Stimulated activated effector memory CD8-positive, alpha-beta T cell treated with anti-CD3 and anti-CD28 coated beads, Interleukin-12 subunit alpha, Interleukin-12 subunit beta, amount 100 ng/mL, for 72 hours (primary cell): ENCODE measurements at places on chromosomes 2 and 18.

DNA sequence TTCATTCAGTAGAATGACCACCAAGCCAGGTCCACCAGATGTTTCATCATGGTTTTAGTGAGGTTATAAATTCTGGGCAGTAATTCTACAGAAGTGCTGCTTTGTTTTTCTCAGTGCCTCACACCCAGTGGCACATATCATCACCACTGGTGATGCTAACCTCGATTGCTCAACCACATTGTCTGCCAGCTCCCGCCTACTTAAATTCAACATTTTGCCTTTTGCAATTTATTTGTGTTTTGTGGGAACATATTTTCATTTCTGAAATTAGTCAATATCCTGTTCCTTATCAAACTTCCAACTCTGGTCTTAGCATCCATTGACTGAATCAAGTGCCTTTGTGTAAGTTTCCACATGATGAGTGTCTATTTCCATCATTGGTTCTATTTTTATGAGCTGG is 62.3 kb upstream of the TMEM178A start:
- no peak for DNase-seq

- no peak for DNase-seq
These were observed 45.1 kb downstream of the HS6ST1 start for GRCh38 chr2:128273469-128274081.

DNA sequence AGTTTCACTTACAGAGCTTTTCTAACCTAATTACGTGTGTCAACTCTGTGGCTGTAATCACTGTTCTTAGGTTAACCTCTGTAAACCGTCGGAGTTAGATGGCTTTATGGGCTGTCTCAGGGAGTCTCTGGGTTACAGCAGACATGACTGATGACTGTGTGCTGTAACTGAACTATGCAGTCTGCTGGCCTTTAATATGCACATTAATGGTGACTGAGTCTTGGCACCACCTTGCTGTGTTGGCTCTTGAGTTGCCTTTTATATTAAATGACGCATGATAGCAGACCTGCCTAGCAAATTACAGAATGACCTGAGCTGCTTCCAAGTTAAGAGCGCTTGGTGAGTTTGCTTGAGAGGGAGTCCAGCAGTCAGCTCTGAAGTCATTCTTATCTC is 90.1 kb downstream of the ACKR3 start:
- no peak for DNase-seq

DNA sequence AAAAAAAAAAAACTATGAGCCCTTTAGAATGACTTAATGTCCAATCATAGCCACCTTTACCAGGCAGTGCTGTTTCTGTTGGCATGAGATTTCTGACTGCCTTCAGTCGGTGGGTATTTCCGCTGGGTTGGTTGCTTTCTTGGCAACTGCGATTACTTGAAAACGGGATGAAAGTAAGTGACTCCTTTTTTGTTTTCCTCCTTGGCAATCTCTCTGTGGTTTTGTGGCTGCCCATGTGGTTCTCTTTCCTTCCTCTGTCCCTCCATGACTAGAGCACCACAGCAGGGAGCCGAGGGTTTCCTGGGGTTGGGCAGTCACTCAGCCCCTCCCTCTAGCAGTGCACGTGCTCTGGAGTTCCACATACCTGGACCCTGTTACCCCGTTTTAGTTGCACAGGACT is 112.1 kb downstream of the KLHL29 start:
- DNase-seq, result no peak

DNA sequence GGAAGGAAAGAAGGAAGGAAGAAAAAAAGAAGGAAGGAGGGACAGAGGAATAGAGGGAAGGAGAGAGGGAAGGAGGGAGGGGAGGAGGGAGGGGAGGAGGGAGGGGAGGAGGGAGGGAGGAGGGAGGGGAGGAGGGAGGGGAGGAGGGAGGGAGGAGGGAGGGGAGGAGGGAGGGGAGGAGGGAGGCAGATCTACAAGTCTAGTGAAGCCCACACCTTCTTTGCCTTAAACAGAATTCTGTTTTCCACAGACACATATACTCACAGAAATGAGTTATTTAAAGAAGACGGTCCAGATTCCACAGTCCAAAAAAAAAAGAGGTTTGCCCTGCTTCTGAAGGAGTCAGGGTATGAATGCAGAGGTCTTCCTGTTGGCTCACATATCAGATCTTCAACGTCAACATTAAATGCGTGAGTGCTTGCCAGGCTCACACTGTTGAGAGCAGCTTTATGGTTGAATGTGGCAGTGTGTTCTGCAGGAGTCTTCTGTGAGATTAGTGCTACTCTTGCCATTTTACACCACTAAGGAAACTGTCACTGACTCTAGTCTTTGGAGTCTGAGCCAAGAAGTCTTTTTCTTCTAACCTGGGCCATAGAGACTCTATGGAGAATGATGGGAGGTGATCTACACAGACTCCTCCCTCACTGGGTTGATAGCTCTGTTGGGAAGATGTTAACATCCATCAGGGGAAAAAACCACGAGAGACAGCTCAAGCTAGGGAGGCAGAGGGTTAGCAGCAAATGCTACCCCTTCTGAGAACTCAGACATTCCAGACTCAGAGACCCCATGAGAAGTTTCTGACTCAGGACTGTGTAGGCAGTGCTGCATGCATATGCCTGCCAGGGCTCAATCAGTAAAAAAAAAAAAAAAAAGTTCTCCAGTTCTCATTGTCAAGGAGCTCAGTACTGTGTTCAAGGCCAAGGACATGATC is 23.3 kb downstream of the PAX8 start:
- DNase-seq, result no peak

DNA sequence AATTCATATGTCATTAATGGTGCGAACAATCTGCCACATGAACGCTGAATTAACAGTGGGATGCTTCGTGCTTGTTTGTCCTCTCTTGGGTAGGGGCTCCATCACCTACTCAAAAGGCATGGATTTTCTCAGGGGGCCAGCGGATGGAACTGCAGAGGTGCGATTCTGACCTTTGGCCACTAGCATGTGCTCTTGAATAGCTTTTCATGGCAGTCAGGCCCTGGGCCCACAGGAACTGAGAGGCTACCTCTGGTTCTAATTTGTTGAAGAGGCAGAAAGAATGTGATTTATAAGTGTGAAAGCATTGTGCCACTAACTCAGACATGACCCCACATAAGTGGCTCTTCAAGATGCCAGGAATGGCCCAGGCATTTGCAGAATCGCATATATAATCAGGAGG is 283.2 kb downstream of the INSIG2 start:
- no peak for DNase-seq

DNA sequence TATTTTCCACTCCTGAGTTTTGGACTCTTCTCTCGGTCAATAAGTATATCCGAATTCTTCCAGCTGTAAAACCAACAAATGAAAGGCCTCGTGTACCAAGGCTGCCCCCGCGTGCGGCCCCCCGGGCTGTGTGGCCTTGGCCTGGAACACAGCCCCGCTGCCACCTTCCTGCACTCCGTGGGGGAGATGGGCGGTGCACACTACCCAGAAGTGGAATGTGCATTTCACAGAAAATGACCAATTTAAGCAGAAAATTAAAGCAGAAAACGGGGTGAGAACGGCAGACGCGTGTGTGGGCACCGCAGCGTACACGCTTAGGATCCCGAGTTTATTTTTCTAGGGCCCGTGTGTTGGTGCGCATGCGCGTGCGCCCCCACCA is 34.4 kb upstream of the ZNF516 start:
- no peak for DNase-seq
